ENCODE measurements at places on chromosomes 7 and 10.
A peak's percentile ranks its signal among the peaks of the same experiment; 100 is the strongest.

DNA sequence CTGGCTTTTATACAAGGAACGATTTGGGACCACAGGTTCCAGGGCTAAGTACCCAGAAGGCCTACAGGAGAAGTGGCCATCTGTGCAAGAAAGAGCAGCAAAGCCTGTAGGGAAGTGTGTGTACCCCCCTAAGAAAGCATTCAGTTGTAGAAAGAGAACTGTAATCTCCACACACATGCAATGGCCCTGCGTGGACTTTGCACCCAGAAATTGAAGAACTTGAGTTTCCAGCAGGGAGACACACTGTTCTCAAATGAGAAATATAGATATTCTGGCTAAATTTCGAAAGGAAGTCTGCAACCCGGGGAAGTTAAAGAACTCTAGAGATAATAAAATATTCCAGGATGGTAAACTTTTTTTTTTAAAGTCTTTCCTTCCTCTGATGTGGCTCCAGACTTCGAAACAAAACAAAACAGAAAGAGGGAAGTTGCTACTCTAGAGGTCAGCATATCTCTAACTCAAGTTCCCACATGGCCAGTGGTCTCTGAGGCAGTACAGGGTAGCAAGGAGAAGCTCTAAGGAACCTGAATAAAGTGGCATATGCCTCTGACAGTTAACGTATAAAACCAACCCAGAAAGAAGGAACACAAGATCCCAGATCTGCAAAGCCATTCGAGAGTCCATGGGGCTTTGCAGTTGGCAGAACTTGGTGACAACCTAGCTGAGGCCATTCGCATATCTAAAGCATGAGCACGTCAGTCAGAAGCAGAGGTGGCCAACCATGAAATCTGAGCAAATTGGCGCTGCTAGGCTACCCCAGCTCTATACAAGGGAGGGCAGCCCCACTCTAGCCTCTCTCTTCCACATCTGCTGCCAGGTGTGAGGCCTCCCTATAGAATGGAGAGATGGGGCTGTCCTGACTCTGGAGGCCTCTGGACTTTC, 56.6 kb downstream of the ELMO1 start:
- no peak for DNase-seq

DNA sequence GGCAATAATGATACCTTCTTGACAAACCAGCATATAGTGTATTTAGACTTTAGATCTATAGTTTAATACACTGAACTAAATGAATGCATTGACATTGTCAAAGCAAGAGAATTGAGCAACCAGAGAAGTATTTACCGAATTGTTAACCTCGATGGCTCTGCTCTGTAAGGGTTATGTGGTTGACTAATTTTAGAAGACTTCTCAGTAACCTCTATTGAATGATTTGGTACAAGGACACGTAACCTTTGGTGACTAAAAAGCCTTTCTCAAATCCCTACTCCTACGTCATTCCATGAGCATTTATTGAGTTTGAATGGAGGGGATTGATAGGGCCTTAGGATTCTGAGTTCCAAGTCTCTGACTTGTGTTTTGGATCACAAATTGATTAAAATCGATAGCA, 67.6 kb downstream of the MDFIC start:
- no peak for DNase-seq

DNA sequence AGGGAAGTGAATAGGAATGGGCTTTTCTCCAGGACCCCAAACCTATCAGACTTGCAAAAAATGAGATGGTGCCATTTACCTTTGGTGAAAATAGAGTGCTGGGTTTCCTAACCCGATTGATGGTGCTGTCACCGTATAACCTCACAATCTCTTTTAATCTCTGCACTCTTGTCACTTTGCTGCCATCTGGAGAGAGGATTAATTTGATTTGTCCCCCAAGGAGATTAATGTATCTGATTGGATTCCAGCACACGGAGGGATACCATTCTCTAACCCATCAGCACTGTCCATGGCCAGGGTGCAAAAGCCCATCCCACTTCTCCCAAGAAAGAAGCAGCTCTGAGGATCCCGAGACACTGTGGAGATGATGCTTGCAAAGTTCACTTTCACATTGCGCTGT, 86.3 kb upstream of the NFE2L3 start:
- no peak for DNase-seq

GRCh38 chr10:123157210-123157609, 3.0 kb downstream of the BUB3 start:
- no peak for DNase-seq

GRCh38 chr7:104366390-104366789, 38.0 kb downstream of the LHFPL3 start:
- DNase-seq = no peak

DNA sequence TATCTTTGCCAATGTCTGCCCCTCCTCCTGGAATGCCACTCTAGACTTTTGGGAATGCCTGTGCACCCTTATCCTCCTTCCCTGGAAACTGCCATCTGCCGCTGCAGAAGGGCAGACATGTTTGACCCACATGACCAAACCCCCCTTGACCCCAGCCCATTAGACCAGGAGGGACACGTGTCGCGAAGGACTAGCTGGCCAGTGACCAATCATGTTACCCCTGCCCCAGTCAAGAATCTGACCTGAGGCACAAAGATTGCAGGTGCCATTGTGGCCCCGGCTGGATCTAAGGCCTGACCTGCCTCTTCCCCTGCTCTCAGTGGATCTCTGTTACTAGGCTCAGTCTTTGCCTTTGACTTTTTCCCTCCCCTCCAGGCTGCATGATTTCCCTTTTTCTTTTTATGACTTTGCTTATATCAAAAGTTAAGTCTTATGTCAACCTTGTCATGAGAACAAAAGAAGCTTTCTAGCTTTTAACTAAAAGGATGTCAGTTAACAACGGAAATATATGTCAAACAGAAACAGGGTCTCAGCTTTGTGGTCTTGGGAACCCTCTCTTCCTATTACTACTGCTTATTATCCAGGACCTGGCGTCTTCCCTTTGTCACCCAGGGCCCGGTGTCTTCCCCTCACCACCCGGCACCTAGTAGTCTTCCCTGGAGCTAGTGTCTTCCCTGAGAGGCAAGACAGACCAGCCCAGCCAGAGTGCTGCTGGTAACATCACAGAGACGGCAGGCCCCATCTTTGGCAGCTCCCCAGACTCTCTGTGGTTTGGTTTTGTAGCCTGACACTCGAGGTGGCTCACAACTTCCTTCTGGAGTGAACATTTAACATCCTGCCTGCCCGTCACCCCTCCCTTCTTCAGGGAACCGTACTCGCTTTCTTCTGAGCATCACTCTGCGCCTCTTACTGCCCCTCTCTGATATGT, 24.4 kb upstream of the PPIF start:
- peak; percentile 89 for DNase-seq

DNA sequence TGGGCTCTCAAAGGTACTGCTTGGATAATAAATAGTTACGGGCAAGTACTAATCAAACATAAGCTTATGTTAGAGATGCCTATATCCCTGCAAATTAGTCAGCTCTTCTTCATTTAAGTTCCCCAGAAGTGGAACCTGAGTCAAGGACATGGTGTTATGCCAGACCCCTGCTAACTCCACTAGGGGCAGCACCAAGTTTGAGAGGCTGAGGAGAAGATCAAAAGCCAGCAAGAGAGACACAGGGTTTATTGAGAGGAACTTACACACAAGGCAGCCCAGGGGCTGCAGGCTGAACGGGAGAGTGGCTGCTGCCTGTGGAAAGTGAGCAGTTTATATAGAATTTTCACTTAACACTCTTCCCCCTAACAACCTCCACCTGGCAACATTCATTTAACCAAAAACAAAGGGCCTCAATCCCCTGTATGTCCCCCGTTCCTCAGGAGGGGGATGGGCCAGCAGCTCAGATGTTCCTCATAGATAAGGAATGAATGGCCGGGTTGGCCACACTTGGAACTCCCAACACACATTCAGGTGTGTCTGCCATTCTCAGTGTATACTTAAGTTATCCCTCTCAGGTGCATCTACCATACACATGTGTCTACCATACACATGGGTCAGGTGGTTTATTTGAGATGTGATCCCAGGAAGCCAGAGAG, 62.6 kb upstream of the GHITM start:
- no peak for DNase-seq

Measured in activated effector memory CD4-positive, alpha-beta T cell treated with anti-CD3 and anti-CD28 coated beads, Interleukin-2, amount 50 U/mL, for 16 hours (primary cell).